ENCODE measurements at places on chromosomes 4 and X. TPM values are rescaled to one million over a fixed set of nuclear protein-coding genes. Genes with fewer than 3 reads are reported as not detected.

DNA sequence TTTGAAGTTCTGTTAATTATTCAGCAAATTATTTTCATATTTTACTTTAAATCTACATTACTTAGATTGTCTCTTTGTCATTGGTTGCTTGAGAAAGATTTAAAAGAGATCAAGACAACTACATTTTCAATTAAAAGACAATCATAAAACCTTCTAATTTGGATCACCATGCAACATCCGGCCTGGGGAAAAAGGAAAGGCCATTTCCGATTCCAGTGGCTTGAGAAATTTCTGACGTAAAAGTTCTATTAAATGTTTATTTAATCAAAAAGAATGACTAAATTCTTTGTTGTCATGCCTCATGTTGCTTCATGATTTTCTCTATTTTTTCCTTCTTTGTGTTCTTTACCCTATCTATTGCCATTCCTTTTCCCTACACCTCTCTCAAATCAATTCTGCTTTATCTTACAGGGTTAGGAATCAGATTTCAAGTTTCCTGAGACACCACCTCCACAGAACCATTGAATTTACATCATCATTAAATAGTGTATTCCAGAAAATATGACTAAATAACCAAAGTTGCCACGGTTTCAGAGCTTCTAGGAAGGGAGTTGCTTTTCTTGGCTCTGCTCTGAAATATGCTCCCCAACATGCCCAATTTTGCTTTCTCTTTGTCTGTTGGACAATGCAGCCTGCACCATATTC is 124.6 kb upstream of the ACSL4 start:
- no peaks in the 10 kb centered on the region for H3K36me3 ChIP-seq
- H3K27me3 ChIP-seq, result peaks cover 6% of the 10 kb centered on the region
- H3K4me1 ChIP-seq, result no peaks in the 10 kb centered on the region
- H3K27ac ChIP-seq, result no peak overlapping the region

DNA sequence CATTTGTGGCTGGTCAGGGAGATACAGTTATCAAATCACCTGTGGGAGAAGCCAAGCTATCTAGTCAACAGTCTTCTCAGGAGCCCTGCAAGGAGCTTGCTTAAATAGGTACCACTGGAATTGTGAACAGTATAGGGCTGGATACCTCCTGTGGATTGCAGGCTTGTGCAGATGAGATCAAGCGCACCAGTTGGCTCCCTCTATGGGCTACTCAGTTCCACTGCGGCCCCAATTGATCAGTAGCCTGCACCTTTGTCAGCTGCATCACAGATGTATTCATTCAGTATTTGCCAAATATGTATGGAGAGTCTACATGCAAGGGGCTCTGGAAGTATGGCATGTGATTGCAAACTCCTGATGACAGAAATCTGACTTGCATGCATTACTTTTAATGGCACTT is 28.6 kb downstream of the TEX13A start:
- no peak overlapping the region for H3K27ac ChIP-seq
- no peak overlapping the region for H3K4me3 ChIP-seq
- no peak for DNase-seq
- no peaks in the 10 kb centered on the region for H3K36me3 ChIP-seq
- no peaks in the 10 kb centered on the region for H3K4me1 ChIP-seq

Gene HPGDS
- total RNA-seq, result 6.9 TPM

GRCh38 chr4:81314196-81314896 is 99.3 kb upstream of the PRKG2 start:
- DNase-seq, result no peak
- no peaks in the 10 kb centered on the region for H3K27me3 ChIP-seq
- no peaks in the 10 kb centered on the region for H3K4me1 ChIP-seq
- H3K4me3 ChIP-seq, result no peak overlapping the region
- H3K36me3 ChIP-seq, result no peaks in the 10 kb centered on the region
- no peak overlapping the region for H3K27ac ChIP-seq

GRCh38 chr4:181528570-181529184 is 714.5 kb upstream of the TENM3 start:
- no peaks in the 10 kb centered on the region for H3K4me1 ChIP-seq
- no peak overlapping the region for H3K27ac ChIP-seq
- H3K4me3 ChIP-seq, result no peak overlapping the region
- DNase-seq, result peak; percentile 88
- no peaks in the 10 kb centered on the region for H3K36me3 ChIP-seq
- no peaks in the 10 kb centered on the region for H3K27me3 ChIP-seq

DNA sequence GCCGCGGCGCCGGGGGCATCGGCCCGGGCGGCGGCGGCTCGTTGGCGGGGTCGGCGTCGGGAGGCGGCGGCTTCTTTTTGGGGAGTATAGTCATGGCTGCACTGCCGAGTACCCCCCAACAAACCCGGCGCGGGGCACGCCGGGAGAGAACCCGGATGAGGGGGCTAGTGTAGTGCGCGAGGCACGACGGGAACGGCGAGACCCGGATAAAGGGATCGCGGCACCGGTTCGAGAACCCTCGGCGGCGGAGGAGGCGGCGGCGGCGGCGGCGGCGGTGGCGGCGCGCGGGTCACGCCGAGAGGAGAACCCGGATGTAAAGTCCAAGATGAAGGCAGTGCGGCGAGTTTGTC is at the start of gene OTUD5:
OTUD5 (minus strand) TSS at position 131 of the 350 bp plus-strand sequence; CDS start at position 94, 37 bp downstream.
- DNase-seq, result peak; percentile 87
- peaks cover 24% of the 10 kb centered on the region for H3K4me1 ChIP-seq
- H3K27ac ChIP-seq, result peak within 1 kb of the TSS; percentile 95
- H3K36me3 ChIP-seq, result peaks cover 20% of the 10 kb centered on the region
- no peaks in the 10 kb centered on the region for H3K27me3 ChIP-seq
- peak within 1 kb of the TSS; percentile 60 for H3K4me3 ChIP-seq

DNA sequence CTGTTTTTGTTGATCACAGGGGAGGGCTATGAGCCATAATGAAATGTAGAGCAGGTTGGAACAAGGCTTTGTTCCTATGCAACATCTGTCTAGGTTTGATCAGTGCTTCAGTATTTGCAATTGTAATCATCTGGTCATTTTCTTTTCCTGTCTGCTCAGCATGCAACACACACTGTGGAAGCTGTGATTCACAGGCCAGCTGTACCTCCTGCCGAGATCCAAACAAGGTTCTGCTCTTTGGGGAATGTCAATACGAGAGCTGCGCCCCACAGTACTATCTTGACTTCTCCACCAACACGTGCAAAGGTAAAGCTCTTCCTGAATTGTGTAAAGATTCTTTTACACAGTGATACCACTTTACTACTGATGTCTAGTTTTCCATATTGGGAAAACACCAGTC is 181.9 kb upstream of the ANXA3 start:
- H3K4me1 ChIP-seq, result no peaks in the 10 kb centered on the region
- no peak overlapping the region for H3K27ac ChIP-seq
- no peaks in the 10 kb centered on the region for H3K36me3 ChIP-seq
- no peak overlapping the region for H3K4me3 ChIP-seq
- DNase-seq, result no peak
